ENCODE measurements at places on chromosomes 7 and 10.

DNA sequence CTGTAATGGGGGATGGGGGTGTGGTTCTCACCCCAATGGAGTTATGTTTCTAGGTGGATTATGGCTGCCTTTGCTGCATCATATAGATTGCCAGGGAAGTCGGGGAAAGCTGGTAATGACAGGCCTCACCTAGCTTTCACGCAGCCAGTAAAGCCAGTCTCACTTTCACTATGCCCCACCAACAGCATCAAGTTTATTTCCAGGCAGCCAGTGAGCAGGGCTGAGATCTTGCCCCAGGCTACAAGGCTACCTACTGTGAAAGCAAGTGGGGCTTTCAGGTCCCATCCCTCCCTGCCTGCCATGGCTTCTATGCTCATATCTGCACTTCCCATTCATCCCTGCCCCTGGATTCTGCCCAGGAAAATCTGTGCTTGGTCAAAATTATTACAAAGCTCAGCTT is 61.7 kb upstream of the NXPH1 start:
- peak; percentile 40 for DNase-seq

GRCh38 chr10:35204650-35205319 is 78.1 kb downstream of the CREM start:
- DNase-seq, result no peak

- no peak for DNase-seq
These were observed 376.4 kb downstream of the HTR7 start for GRCh38 chr10:90481326-90481923.

DNA sequence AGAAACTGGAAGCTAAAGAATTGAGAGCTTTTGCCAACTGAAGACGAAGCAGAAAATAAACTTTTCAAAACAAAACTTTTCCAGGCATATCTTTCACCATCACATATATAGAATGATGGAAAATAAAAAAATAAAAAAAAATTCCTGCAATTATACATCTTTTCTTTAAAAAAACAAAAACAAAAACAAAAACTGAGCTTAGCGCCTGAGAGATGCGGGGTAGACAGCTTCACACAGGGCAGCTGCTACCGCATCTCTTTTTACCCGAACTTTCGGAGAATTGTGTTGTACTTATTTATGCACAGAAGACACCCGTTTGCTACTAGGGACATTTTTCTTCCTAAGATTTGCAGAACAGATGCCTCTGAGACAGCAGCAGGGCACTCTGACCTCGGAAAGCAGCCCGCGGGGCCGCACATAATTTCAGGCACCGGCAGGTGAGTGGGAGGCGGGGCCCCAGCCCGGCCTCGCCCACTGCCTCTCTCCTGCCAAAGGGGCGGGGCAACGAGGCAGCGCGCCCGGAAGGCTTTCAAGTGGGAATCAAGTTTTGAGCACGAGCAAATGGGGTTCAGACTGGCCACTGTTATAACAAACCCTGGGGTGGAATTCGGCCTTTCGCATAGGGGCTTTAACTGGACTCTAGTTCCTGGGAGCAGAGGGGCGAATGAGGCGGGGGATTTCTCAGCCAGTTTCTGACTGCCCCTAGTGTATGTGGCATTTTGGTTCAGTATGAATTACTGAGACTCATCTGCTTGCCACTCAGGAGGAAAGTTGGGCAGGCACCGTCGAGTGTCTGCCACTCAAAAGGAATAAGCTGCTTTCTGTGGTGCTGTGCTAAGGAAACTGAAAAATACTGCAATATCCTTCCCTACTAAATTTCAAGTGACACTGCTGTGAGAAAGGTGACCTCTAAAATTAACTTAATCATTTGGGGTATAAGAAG is 18.5 kb upstream of the FAM133B start:
- peak; percentile 63 for DNase-seq

- peak; percentile 68 for DNase-seq
These were observed at the start of gene NKX1-2 for GRCh38 chr10:124450012-124450782. NKX1-2 (minus strand) TSS chr10:124450035; CDS start chr10:124449943, 92 bp downstream.

DNA sequence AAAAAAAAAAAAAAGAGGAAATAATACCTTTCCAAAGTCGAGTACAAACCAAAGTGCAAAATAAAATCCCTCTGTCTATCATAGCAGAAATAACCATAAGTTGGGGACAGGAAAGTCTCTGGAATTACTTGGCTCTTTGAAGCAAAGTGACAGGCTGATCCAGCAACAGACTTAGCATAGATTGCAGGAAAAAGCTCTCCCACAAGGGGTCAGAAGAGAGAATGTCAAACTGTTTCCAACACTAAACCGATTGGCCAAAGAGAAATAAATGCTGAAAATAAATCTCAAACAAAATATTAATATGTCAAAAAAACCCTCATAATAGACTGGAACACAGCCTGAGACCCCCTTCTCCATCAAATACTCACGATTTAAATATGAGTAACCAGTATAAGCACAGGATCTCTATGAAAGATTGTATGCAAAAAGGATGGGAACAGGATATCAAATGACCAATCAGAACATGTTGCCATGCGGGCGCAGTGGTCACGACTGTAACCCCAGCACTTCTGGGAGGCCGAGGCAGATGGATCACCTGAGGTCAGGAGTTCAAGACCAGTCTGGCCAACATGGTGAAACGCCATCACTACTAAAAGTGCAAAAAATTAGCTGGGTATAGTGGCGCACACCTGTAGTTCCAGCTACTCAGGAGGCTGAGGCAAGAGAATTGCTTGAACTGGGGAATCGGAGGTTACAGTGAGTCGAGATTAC is 1000.7 kb upstream of the LRRN3 start:
- DNase-seq, result no peak

DNA sequence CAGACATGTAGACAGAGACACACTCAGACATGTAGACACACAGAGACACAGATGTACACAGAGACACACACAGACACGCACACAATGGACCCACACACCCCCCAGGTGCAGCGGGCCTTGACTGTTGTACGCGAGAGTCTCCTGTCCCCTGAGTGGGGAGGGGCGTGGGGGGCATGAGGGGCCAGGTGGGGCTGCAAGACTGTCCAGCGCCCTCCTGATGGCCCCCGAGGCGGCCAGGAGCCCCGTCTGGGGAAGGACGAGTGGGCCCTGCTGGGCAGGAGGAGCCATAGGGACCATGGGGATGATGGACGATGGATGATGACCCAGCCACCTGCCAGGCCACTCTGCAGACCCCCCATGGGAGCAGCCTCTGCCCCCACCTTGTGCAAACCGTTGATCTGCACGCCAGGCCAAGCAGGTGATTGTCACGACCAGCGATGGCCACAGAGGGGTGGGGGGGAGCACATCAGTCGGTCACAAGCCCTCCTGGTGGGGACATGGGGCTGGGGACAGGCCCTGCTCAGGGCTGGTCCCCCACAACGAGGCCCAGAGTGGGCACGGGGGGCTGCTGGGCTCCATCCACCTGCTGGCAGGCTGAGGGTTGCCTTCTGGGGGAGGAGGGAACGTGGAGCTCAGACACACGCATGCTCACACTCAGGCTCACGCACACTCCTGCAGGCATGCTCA is 11.6 kb downstream of the VENTX start:
- DNase-seq, result no peak

GRCh38 chr7:8200717-8201116 is 61.2 kb downstream of the ICA1 start:
- DNase-seq, result no peak

- no peak for DNase-seq
These were observed 136.3 kb downstream of the DOCK4 start for GRCh38 chr7:112069879-112070321.

DNA sequence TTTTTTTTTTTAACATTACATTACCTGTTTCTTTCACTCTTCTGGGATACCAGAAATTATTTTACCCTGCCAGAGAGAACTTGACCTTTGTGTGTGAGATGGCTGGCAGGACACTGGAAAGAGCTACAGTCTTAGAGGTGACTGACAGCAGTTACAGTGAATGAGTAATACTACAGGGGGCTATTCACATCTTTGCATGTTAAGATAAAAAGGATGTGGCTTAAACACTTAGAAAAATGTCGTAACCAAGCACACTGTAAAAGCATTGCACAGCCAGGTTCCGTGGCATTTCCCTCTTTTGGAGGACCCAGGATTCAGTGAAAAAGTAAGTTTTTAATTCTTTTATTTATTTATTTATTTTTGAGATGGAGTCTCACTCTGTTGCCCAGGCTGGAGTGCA is 18.8 kb upstream of the TBC1D12 start:
- no peak for DNase-seq

DNA sequence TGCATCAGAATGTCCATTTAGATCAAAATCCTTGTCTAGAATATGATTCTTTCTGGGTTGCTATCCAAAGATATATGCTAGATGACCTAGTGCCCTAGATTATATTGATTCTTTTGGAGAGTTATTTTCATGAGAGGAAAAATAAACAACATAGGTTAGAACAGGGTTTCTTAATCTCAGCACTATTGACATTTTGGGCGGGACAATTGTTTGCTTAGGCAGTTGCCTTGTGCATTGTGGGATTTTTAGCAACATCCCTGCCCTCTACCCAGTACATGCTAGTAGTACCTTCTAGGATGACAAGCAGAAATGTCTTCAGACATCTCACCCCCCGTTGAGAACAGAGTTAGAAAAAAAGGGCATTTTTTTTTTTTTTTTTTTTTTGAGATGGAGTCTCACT is 25.1 kb upstream of the LAMB1 start:
- DNase-seq, result peak; percentile 26

DNA sequence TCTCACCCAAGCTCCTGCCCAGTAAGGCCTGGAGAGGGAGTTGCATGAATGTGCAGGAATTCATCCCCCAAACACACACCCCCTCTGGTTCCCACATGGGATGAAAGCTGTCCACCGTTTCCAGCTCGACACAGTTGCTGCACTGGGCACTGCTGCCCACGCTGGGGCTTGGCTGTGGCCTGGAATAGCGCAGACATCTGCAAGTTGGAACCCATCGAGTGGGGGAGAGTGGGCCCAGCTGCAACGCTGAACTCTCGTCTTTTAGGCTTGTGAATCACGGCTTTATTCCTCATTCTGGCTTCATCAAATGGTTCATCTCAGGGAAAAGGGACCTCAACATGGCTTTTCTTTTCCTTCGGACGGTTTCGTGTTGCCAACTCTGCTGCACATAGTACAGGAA is 264.7 kb downstream of the DNAJB6 start:
- DNase-seq, result no peak

- no peak for DNase-seq
These were observed 597.6 kb downstream of the SORCS1 start for GRCh38 chr10:106566873-106567272.

DNA sequence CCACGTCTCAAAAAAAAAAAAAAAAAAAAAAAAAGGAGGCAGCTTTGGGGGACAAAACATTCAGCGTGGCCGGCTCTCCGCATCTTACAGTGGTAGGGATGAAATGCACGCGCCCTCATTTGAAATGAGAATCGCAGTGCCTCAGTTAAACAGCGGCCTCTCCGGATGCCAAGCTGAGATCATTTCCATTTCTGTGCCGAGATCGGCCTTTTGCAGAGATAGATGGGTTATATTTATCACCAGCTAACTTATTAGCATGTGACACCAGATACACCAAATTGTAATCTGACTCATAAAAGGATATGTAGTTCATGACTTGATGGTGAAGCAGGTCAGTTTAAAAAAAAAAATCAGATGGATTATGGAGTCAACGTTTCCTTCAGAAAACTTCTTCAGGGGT is 138.7 kb downstream of the CUX1 start:
- DNase-seq, result no peak

- DNase-seq, result no peak
These were observed 64.2 kb downstream of the NKX6-2 start for GRCh38 chr10:132721725-132722124.

- no peak for DNase-seq
These were observed 36.2 kb upstream of the PPIF start for GRCh38 chr10:79310911-79311573.

DNA sequence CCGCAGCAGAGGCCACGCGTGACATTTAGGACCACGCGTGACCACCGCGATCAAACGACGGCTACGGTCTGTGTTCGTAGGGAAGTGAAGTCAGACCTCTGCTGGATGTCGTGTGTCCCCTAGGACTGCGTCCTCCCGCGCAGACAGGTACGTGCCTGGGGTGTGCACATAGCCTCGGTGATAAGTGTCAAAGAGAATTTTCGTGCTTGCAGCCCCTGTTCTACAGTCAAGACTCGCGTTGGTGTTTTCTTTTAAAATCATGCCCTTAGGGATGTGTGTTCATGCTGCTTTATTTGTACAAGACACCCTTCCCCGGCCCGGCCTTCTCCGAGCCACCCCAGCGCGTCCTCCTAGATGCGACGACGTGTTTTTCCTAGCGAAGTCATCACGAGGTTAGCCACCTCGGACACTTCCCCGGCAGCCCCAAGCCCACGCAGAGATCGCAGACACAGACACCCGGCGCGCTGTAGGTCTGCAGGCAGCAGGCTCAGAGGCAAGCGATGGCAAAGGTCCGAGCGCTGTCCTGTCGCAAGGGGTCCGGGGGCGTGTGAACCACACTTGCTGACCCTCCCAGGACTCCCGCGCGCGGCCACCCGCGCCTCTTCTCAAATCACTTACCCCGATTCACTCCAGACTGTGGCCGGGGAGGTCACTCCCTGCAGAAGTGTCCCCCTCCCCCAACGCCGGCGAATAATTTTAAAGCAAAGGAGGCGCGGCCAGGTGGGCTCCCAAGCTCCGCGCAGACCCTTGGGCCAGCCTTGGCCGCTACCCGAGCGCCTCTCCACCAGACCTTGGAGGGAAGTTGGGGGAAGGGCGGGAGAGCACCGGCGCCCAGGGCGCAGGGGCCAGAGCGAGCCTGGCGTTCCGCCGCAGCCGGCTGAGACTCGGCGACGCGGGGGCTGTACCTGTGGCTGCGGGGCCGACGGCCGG is 552 bp downstream of the MKX start:
- no peak for DNase-seq

GRCh38 chr10:31630861-31631567 is 297.6 kb downstream of the ARHGAP12 start:
- DNase-seq, result no peak

DNA sequence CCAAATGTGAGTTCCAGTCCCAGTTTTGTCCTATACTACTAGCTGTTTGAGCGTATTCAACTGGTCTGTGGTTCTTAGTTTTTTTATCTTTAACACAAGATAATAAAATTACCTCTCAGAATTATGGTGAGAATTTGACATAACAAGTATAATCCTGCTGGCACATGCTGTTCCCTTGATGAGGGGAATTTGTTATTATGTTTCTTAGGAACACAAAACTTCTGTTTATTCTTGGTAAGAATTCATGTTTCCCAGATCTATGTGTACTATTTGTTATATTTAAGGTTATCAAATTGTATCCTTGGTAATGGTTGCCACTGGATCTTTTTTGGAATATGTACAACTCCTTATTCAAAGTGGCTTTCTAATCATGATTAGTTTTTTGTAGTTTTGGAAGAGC is 335.6 kb downstream of the ADK start:
- DNase-seq, result no peak

All from NCI-H146 (cell line).